Activated CD4-positive, alpha-beta T cell treated with anti-CD3 and anti-CD28 coated beads, Interleukin-2, amount 50 U/mL, for 16 hours (primary cell): ENCODE measurements at places on chromosomes 1 and 21.

GRCh38 chr1:94024104-94024792 is 96.7 kb downstream of the ABCA4 start:
- DNase-seq, result no peak

DNA sequence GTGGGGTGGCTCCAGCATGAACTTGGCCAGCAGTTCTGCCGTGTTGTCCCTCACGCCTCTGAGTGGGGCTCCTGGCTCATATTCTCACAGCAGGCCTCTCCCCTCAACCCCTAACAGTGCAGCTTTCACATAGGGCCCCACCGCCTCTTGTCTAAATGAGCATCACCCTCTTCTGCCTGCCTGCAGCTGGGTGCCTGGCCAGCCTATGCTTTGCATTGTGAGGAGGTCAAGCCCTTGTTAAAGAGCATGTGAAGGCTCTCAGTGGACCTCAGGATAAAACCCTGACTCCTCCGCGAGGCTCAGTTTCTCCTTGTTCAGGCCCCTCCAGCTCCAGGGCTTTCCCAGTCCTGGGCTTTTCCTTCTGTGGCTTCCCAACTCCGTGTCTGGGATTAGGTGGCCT is 34.8 kb downstream of the CRYAA start:
- no peak for DNase-seq

- DNase-seq, result peak; percentile 52
Measured at GRCh38 chr1:201119206-201120197, 7.3 kb upstream of the CACNA1S start.

- peak; percentile 2 for DNase-seq
Measured at GRCh38 chr1:58620926-58621325, 43.9 kb upstream of the TACSTD2 start.

- DNase-seq, result no peak
Measured at GRCh38 chr21:24420689-24421088, 1186.6 kb downstream of the MRPL39 start.

DNA sequence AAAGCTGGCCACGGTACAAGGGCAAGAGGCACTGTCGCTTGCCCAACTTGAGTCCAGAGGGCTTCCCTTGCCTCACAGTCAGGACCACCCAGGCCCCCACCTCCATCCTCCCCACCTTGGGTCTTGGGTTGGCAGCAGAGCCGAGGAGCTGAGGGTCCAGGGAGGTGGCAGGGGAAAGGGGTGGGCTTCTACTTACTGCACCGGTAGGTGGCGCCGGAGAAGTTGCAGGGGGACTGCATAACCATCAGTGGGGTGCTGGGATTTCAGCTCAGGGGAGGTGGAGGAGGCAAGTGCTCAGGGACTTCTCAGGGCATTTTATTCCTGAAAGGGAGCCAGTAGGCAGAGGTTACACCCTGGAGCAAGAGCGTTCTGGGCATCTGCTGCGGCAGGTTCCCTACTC is 44.0 kb downstream of the TRIM62 start:
- peak; percentile 18 for DNase-seq

DNA sequence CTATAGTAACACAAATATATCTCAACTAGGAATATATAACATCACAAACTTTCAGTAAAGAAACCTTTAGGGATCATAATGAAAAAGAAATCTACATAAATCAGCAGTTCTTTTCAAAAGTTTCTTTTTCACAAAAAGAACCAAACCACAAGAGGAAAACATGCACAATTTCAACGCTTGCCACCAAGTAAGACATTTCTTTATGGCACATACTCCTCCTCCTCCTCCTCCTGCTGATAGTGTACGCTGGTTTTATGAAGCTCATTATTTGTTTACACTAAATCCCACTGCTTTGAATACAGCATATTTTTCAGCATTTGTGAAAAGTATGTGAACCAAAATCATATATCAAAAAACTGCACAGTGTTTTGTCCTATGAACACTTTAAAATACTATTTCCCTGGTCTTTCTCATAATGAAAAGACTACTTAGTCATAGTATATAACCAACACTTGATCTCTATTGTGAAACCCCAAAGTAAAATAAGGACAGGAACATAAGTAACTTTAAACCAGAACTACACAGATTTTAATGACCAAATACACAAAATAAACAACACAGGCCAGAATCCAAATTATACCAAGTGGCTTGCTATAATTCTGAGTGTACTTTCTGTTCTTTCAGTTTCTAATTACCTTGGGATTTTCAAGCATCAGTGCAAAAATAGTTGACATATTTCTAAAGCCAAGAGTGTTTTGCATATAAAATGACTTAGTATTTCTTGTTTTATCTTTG is 184.2 kb downstream of the EIF4G3 start:
- peak; percentile 59 for DNase-seq

- peak; percentile 64 for DNase-seq
Measured at GRCh38 chr1:65148548-65149350, 746 bp downstream of the AK4 start.

- DNase-seq, result peak; percentile 48
Measured at GRCh38 chr1:226063977-226064815, 1.7 kb downstream of the H3-3A start.

DNA sequence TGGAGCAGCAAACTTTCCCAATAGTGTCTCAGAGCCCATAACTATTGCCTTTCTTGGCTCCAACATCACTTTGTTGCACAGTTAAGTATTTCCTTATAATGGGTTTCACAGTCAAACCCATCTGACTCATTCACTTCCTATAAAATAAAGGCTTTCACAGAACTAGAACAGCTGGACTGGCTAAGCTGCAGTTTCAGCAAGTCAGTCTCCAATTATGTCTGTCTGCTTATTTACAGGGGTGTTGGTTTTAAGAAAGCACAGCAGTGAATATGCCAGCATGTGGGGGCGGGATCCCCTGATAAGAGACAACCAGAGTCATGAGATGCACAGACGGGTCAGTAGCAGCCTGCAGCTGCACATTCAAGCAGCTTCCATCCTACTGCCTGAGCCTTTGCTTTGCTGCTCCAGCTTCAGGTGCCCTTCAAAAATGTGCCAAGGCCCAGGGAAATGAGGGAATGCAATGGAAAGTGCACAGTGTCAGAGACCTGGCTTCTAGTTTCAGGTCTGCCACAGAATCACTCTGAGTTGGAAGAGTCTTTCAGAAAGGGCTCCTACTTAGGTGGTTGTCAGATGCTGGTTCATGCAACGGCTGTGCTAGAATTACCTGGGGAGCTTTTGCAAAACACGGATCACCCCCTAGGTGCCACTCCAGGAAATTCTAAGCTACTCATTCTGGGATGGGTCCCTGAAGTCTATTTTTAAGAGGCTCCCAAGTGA is 24.8 kb downstream of the RNF19B start:
- DNase-seq, result peak; percentile 73

DNA sequence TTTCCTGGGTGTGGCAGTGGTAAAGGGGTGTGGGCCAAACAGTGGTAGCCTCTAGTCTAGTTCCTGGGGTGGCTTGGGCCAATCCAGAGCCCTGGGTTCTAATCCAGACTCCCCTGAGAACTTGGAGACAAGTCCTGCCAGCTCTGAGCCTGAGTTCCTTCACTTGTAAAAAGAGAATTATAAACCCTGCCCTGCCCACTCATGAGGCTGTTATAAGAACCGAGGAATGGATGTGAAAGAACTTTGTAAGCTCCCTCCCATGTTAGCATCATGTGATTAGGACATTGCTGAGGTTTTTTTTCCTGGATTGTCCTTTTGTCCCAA is 131.0 kb downstream of the RRAGC start:
- DNase-seq, result no peak

- no peak for DNase-seq
Measured at GRCh38 chr1:7761103-7761502, 10.0 kb upstream of the VAMP3 start.

DNA sequence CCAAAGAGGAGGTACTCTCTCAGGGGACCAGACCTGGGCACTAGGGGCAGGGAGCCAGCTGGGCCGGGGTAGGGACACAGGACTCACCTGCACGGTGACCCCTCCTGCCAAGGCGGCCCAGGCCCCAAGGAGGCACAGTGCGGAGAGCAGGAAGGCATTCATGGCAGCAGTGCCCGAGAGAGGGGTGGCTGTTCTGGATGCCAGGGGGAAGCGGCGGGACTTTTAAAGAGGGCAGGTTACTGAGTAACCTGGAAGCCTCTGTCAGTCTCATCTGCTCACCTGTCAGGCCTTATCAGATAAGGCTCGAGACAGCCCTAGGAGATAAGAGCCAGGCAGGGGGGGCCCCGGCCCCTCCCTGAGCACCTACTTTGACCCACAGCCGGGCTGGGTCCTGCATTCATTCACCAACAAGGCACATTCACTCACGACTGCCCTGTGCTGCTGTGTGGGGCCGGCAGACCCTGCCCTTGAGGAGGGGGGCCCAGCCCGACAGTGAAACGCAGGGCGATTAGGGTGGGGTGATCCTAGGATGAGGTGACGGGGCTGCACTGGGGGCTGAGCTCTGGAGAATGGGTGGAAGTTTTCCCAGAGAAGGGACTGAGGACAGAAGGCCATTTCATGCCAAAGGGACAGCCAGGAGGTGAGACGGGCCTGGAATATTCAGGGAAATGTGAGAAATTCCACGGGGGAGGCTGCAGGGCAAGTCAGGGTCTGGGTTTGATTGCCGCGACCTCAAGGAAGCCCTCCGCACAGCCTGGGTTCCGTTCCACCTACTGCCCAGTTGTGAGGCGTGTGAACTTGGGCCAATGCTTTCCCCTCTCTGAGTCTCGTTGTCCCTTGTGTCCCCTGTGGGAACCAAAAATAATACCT is at the start of gene GUCA2A:
Gene GUCA2A, minus strand, starts transcription at position 195 of the 870 bp plus-strand sequence. Its CDS starts 33 bp downstream, at position 162.
- DNase-seq, result no peak

DNA sequence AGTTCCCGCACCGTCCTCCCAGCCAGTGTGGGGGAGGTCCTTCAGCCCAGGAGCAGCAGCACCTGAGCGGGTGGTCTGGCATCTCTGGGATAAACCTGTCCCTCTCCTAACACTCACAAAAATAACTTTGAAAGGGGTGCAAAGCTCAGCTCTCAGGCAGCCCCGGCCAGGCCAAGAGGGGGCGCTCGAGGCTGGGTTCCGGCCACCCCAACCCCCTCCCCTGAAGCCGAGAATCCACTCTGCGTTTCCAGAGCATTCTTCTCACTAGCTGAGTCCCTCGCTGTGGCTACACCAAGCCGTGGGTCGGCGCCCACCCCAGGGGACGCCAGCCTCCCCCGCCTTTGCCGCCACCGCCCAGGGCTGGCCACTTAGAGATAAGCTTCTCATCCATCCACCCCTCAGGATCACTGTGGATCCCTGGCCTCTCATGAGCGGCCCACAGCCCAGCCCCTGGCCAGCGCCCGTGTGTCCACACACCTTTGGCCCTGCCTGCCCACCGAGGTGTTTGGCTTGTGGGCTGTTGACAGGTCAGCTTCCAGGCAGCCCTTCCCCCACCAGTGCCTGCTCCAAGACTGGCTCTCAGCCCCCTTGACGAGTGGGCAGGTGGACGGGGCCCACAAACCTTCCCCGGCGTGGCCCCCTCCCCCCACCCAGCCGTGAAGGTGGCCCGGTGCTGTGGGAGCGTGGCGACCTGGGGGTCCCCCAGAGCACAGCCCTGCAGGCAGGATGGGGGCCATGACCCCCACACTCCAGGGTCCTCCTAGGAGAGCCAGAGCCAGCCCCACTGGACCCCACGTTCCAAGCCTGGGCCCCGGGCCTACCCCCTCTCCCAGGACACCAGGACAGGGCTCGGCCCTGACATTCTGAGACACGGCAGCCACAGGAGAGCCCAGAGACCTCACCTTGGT is 1.9 kb downstream of the FTCD start:
- DNase-seq, result peak; percentile 35

DNA sequence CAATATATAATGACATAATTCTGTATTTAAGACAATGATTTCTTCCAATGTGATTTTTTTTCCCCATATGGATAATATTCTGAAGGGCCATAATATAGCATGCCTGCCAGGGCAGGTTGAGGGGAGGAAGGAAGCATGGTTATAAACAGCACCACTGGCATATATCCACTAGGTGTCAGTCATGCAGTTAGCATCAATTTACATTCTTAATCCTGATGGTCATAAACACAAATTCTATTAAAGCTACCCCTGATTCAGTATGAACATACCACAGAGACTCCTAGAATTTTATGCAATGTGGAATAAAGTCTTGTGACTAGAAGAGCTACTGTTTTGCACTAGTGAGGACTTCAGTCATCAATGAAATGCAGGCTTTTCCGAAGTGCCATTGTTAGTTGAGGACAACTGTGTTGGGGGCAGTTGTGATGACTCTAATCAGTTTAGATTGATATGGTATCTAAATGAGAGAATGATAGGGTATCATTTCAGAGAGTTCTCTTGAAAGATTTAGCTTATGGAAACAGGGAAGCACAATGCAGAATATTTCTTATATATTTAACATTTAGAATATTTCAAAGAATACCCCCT is 342.7 kb upstream of the NR5A2 start:
- peak; percentile 43 for DNase-seq

DNA sequence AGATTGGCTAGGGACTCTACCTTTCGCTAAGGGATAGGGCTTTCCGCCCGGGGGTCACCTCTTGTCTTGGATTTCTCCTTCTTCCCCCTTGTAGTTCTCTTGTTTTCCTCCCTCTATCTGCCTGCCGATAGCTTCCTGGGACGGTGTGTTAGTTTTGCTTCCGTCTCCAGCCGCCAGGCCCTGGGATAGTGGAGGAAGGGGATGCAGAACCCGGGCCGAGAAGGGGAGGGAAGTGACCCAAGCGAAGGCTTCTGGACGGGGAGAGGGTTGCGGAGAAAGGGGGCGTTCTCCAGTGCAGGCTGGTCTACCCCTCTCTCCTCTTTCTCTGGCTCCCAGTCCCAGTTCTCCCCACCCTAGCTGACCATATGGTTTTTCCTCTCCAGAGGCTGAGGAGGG is 871 bp downstream of the TUFT1 start:
- no peak for DNase-seq

DNA sequence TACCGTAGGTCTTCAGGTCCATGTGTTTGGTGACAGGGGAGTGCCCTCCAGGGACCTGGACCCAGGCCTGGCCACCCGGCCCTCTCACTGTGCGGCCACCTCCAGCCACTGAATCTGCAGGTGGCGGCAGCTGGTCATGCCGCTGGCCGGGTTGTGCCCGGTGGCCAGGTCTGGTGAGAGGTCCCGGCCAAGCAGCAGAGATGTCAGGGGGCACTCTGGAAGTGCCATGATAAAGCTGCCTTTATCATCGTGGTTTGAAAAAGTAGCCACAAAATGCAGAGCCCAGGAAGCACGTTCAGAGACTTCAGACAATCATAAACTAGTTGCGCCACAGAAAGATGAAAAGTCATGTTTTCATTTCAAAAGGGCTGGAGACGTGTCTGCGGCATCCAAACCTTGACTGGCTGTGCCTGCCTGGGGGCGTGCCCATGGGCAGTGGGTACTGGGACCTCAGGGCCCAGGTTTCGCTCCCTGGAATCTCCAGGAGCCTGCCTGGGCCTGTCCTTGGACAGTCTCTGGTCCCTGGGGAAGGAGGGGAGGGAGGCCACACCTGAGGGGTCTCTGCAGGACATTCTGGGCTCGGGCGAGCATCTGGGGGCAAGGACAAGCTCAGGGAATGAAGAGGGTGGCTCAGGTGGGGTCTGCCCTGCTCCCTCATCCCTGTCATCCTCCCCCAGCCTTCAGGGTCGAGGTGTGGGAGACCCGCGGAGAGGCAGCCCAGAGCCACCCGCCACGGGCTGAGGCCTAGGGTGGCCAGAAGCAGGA is 44.9 kb downstream of the COL18A1 start:
- DNase-seq, result no peak

DNA sequence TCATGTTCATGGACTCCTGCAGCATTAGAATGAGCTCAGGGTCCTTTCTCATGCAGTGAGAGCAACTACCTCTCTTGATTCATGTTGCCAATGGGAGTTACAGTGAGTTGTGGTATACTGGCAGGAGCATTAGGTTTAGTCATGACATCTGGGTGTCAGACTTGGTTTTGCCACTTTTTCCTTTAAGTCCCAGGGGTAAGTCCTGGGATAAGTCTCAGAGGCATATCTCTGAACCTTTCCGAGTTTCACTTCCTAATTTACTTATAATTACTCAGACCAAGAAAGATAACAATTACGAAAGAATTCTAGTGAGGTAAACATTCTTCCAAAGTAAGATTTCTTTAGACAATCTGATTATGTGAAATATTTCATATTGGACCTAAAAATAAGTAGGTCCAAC is 606.0 kb downstream of the SMYD3 start:
- no peak for DNase-seq
